ENCODE measurements at places on chromosomes 3 and 15.

DNA sequence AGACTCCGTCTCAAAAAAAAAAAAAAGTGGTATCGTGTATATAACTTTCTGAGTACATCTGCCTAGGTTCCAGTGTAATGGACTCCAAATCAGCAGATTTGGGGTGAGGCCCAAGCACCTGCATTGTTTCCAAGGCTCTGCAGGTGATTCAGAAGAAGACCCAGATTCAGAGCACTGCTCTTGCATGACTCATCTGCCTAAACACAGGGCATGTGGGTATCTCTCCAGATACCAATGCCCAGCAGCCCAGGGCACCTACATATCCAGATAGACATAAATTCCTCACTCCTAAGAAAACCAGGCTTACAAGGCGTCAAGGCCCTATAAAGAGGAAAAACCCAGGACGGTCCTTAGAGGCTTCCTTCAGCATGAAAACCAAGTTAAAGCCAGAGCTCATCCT lies 24.3 kb downstream of the NDUFAF1 start:
- DNase-seq = no peak

GRCh38 chr3:121073011-121073410 lies 165.0 kb downstream of the STXBP5L start:
- no peak for DNase-seq

- DNase-seq = no peak
These were observed 108.7 kb downstream of the RARB start for GRCh38 chr3:25536521-25537391.

- no peak for DNase-seq
These were observed 187.3 kb upstream of the CFAP20DC start for GRCh38 chr3:59237121-59237520.

DNA sequence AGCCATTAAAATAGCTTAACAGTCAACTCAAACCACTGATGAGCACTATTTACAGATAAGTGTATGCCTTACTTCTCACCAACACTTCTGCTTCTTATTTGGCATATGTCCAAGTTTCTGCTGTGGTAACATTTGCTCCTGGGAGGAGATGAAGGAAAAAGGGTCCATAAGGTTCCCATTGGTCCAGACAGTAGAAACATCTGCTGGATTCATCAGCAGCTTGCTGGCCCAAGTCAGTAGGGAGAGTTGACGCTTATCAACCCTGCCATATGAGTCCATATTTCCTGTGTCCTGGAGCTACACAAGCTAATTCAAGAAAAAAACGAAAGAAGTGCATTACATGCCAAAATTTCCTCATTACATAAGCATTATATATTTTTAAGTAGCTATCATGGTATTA lies 824.5 kb downstream of the CADM2 start:
- no peak for DNase-seq

GRCh38 chr3:155326901-155327300 lies 33.4 kb upstream of the STRIT1 start:
- no peak for DNase-seq

- no peak for DNase-seq
These were observed 107.0 kb downstream of the FNDC3B start for GRCh38 chr3:172146349-172146748.

GRCh38 chr15:49731187-49732099 lies 110.6 kb downstream of the DTWD1 start:
- DNase-seq = no peak

GRCh38 chr15:48579945-48580671 lies 65.4 kb downstream of the FBN1 start:
- no peak for DNase-seq

GRCh38 chr3:134239538-134239937 lies 11.1 kb downstream of the RYK start:
- DNase-seq = no peak

GRCh38 chr15:93451265-93451664 lies 362.3 kb upstream of the RGMA start:
- DNase-seq = no peak

DNA sequence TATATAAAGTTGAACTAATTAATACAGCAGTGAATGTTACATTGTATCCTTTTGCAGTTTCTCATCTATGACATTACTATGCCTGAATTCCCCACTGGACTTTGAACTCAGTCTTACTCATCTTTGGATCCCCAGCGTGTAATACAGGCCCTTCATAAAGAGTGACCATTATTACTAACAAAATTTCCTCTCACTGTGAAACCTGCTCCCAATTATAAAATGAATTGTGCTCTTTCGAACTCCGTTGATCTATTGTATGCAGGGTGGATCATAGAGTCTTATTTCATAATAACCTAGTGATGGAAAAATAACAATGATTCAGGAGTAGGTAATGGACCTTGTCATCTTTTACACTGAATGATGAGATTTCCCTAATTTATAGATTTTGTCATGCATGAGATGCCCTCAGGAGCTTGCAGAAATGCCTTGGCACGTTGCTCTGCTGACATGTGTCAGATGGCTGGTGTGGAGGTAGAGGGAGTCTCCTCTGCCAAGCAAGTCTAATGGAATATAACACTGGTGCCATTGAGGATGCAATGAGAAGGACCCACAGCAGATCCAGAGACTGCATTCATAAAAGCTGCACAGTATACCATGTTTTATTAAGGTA lies 25.5 kb downstream of the B3GNT5 start:
- no peak for DNase-seq

- no peak for DNase-seq
These were observed 406.4 kb upstream of the PROK2 start for GRCh38 chr3:72191209-72191960.

DNA sequence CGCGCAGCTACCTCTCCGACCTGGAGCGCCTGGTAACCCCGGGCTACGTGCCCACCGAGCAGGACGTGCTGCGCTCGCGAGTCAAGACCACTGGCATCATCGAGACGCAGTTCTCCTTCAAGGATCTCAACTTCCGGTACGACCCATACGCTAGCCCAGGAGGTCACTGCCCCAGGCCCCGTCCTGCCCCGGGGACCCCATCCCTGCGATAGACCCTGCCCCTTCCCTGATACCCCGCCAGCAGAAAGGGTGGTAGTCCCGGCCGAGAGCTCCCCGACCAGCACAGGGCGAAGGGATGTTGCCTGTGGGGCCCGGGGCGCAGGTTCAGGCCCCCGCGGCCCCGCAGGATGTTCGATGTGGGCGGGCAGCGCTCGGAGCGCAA lies 2.3 kb downstream of the GNAT1 start:
- no peak for DNase-seq

DNA sequence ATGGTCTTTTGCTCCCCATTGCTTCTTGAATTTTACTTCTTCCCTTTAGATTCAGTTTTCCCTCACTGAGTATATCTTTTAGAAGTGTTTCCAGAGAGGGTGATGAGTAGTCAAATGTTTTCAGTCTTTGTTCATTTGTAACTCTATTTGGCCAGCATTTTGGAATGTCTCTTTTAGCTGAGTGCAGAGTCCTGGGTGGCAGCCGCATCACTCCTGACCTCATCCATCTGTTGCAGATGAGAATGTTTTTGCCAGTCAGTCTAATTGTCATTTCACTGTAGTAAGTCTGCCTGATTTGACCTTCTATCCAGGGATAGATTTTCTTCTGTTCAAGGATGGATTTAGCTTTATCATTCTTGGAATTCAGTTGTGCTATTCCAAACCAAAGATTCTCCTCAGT lies 7.3 kb downstream of the SRPRB start:
- DNase-seq = no peak

GRCh38 chr15:75217012-75217411 lies 15.3 kb downstream of the C15orf39 start:
- no peak for DNase-seq

DNA sequence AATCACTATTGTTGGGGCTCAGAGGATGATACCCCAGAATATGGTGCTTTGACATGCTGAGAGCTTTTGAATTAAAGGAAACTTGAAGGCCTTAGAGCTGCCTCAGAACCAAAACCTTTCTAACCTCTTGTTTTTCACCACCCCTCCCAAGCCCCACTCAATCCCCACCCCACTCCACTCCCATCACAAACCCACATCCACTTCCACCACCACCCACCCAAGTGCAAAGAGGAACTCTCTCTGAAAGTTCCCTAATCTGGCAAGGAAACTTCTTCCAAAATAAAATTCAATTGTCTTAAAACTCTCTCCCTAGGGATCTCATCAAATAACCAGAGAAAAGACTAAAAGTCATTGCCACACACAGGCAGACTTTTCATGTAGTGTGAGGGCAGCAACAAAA lies 301.2 kb upstream of the ARHGEF26 start:
- no peak for DNase-seq

DNA sequence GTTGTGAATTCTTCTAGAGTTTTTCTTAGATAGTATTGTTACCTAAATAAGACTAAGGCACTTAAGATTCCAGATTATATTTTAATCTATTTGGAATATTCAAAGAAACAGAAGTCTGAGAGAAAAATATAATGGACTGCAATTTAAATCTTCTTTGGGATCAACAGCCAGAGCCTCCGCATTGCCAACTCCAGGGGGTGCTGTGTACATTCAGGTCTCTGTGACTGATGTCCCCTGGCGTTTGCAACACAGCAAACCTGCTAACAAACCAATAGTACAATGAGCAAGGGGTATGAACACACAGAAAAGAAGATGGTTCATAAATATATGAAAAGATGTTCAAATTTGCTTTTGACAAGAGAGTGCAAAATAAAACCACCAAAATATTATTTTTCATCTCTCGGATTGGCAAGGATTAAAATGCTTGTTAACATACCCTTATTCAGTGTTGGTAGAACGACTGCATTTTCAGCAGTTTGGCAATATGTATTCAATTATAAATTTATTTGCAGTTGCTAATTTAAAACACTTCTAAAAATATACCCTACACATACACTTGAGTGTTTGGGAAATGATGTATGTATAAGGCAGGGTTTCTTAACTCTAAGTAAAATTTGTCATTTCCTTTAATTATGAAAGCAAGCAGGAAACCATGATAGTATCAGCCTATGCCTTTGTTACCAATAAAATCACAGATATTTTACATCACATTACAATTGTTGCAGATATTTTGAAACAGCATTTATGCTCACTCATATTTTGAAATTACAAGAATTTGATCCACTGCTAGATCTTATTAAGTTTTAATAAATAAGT lies 16.1 kb upstream of the TM4SF1 start:
- peak; percentile 20 for DNase-seq

GRCh38 chr3:123813876-123814275 lies 70.3 kb downstream of the MYLK start:
- DNase-seq = no peak

DNA sequence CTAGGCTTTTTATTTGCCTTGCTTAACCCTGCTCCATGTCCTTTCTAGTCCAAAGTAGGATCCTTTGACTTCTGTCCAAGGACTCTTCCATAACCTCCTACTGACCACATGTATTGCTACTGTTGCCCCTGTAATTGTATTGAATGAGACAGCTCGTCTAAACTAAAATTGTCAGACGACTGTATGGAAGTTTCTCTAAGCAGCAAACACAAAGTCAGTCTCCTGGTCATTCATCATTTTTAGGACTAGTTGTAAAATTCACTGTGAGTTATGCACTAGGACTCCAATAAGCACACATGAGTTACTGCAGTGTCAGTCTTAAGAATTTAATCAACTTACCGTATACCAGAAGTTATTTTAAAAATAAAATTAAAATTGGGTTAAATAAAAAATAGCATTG lies 32.8 kb downstream of the SLTM start:
- DNase-seq = no peak

DNA sequence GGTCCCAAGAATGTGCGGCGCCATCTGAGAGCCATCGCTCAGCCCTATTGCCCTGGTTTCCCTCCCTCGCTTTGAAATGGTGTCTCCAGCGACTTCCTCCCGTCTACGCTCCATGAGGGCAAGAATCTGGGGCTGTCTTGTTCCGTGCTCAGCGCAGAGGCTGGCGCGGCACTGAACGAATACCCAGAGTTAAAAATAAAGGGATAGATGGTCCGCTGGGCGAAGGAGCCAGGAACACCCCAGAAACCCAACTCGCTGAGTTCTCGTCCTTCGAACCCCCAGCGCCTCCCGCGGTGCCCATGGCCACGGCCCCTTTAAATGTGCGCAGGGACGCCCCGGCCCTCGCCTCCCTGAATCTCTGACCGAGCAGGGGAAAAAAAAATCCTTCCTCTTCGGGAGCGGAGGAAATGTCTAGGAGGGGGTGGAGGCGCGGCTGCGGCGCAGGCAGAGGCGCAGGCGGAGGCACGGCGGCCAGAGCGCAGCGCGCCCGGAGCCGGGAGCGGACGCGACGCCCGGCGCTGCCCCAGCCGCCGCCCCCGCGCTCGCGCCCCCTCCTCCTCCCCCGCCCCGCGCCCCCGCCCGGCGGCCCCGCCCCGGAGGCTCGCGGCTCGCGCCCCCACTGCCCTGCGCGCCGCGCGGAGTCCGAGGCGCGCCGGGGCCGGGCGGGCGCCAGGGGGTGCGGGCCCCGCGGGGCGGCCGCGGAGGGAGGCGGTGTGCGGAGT lies 8.5 kb upstream of the FGD5 start:
- no peak for DNase-seq

GRCh38 chr3:188345223-188345622 lies 191.3 kb downstream of the LPP start:
- no peak for DNase-seq

GRCh38 chr3:177893331-177893730 lies 642.9 kb upstream of the KCNMB2 start:
- no peak for DNase-seq

DNA sequence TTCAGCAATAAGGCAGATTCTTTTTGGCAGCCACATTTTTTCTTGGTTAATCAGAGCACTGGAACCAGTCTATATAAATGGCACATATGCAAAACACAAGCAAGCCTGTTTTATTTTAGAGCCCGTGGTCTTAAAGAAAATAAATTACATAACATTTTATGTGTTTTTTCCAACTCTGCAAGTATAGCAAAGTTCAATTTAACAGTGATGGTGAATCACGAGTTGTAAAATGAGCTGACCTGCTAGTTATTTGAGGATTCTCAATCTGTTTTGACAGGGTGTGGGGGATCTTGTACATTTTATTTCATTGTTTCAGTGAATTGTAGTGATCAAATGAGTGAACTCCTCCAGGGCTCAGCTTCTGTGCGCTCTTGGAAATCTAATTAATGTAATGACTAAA lies 2.7 kb downstream of the ARHGEF26 start:
- no peak for DNase-seq

- no peak for DNase-seq
These were observed 45.7 kb downstream of the EIF2AK4 start for GRCh38 chr15:39979606-39980005.

GRCh38 chr15:71392861-71393283 lies 277.6 kb downstream of the THSD4 start:
- no peak for DNase-seq

DNA sequence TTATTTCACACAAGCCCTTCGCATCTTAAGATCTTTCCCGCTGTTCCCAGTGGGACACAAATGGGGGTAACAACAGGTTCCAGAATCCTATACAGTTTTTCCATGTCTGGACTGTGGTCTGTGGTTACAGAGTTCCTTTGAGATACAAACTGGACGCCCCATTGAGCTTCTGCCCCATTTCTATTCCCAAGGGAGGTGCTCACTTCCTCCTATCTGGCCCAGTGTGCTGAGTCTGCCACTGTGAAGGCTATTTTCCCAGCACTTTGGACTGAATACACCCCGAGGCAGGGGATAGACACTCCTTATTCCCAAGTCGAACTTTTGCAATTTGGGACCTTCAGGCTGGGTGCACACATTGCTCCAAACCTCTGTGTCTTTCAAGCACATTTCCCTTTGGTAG lies 44.0 kb downstream of the MESD start:
- no peak for DNase-seq

Measured in thymus (tissue), 14 donors.